ENCODE measurements at places on chromosomes 2 and 18. TPM values are rescaled to one million over a fixed set of nuclear protein-coding genes. Genes with fewer than 3 reads are reported as not detected.

Gene SAG
- not detected for total RNA-seq

Gene TTN
- total RNA-seq, result 0.87 TPM

Gene SLC30A3
- 0.43 TPM for total RNA-seq

Gene ZC3H6
- 2.4 TPM for total RNA-seq

Gene PCARE
- total RNA-seq, result not detected

Gene FBXO36
- total RNA-seq, result 0.81 TPM

Gene PTPRN
- total RNA-seq, result 0.19 TPM

All from activated T-cell treated with anti-CD3 and anti-CD28 coated beads, Interleukin-2, amount 50 U/mL, for 4 hours (primary cell).